ENCODE measurements at places on chromosomes 12 and 14.

GRCh38 chr12:90611891-90612290, 343.1 kb downstream of the CCER1 start:
- no peak for DNase-seq

- peak; percentile 78 for DNase-seq
These were observed 4.2 kb downstream of the RDH5 start for GRCh38 chr12:55724226-55724939.

- no peak for DNase-seq
These were observed 44.7 kb downstream of the FSCB start for GRCh38 chr14:44462381-44462780.

- DNase-seq: no peak
These were observed 4.7 kb downstream of the MGP start for GRCh38 chr12:14880890-14881453.

GRCh38 chr12:69894800-69895383, 69.9 kb downstream of the MYRFL start:
- DNase-seq: no peak
